Activated CD8-positive, alpha-beta memory T cell treated with anti-CD3 and anti-CD28 coated beads for 1 hour (primary cell): ENCODE measurements at places on chromosomes 11 and 22.

DNA sequence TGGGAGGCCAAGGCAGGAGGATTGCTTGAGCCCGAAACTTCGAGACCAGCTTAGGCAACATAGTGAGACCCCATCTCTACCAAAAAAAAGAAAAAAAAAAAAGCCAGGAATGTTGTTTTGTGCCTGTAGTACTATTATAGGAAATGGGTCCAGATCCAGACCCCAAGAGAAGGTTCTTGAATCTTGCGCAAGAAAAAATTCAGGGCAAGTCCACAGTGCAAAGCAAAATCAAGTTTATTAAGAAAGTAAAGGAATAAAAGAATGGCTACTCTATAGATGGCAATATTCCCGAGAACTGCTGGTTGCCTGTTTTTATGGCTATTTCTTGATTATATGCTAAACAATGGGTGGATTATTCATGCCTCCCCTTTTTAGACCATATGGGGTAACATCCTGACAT, 51.2 kb upstream of the RDX start:
- no peak for DNase-seq

- DNase-seq, result no peak
These were observed 58.3 kb downstream of the HSD17B12 start for GRCh38 chr11:43738600-43739409.

DNA sequence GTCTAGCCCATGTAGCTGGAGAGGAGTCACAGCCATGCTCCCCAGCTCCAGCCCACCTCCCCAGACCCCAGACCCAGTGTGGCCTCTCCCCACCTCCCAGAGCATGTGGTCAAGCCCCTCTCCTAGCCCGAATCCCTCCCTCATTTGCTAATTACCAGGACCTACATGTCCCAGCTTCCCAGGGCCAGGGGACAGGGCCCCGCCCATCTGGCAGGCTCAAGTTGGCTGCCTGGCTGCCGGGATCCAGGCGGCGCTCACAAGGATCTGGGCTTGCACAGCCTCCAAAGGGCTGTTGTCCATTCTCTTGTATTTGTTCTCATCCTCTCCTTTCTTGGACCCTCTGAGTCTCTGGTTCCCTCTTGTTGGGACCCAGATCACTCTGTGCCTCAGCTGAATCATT, 4.6 kb upstream of the MIF start:
- no peak for DNase-seq

- DNase-seq, result no peak
These were observed 74.3 kb downstream of the DHCR7 start for GRCh38 chr11:71373791-71374454.

DNA sequence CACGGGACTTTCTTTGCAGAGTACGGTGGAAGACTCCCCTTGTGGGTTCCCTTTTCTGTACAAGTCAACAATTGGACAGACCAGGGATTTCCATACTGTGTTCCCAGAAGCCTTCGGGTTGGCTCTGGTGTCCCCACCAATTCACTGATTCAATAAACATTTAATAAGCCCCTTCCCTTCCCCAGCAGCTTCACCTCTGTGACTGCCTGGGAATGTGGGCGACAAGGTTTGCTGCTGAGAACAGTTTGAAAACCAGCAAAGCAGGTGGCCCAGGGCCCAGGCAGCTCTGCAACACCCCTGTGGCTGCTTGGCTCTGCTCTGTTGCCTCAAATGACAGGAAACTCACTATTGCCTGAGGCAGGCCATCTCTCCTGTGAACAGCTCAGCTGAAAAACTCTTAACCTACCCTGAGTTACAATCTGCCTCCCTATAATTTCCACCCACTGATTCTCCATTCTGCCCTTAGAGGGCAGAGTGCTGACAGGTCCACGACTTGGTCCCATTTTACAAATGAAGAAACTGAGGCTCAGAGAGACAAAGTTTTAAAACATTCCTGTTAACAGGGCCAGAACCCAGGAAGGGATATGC, 10.4 kb downstream of the ADORA2A start:
- no peak for DNase-seq

- DNase-seq, result no peak
These were observed 12.3 kb downstream of the KCTD14 start for GRCh38 chr11:78010755-78011154.

- DNase-seq, result no peak
These were observed 2.9 kb upstream of the SGSM1 start for GRCh38 chr22:24803064-24803542.

GRCh38 chr11:65766535-65766934, 14.2 kb downstream of the AP5B1 start:
- no peak for DNase-seq

DNA sequence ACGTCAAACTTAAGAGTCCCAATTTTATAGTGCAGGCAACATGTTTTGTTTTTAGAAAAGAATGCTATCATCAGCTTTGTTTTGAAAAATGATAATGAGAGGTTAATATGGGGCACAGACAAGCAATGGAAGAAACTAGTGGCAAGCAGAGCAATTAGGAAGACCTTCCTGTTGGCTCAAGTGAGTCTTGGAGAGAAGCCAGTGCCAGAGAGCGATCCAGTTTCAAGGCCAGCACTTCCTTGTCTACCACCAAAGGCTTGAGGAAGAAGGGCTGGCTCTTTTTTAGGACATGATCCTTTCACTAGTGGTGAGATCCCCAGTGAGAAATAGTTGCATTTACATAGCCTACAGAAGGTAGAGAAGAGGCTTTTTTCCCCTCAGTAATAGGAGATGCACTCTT, 1340.7 kb downstream of the LRRC4C start:
- no peak for DNase-seq

DNA sequence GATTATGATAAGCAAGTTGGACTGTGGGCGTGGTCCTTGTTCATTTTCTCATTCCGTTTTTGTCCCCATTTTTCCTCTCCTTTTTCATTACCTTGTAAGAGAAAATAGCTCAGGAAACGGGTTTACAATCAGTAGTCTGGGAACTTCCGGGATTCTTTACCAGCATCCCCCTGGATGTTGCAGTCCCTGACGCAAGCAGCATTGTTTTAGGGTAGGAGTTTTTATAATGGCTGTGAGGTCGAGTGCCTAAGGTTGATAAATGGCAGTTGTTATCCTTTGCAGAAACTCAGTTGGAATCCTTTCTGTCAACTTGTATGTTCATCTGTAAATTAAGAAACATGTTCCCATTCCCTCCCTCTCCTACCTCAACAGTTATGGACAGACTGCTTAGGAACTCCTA, 68.3 kb downstream of the ARHGEF12 start:
- DNase-seq, result no peak

DNA sequence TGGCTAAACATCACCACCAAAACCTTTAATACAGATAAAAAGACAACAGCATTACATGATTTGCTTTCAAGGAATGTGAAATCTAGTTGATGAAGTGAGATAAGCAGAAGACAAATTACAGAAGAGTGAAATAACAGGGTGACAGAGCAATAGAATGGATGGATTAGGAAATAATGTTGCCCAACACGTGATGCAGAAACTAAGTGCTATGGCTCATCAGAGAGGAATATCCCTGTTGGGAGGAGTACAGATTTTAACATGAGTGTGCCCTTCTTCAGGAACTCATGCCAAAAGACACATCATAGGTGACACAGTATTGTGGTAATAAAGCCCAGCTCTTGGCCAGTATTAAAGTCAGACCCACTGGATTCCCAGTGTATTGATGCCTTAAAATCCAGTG, 176.6 kb upstream of the RAG2 start:
- DNase-seq, result no peak

DNA sequence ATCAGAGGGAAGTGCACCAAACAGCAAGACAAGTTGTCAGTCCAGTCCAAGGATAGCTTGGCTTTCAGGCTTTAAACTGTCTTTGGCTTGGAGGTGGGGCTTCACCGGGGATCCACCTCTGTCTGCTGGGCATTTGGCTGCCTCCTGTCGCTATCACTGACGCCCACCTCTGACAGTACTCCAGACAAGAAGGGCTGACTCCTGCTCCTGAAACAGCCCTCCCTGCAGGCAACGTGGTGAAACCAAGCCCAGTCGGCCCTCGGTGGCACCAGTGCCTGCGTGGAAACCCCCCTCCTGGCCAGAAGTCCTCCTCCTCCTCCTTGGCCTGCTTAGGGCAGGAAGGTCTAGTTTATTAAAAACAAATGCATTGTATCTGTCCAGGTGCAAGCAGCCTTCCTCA, 16.9 kb downstream of the DHCR7 start:
- no peak for DNase-seq

GRCh38 chr22:19815093-19815822, 39.4 kb downstream of the GNB1L start:
- DNase-seq, result no peak

DNA sequence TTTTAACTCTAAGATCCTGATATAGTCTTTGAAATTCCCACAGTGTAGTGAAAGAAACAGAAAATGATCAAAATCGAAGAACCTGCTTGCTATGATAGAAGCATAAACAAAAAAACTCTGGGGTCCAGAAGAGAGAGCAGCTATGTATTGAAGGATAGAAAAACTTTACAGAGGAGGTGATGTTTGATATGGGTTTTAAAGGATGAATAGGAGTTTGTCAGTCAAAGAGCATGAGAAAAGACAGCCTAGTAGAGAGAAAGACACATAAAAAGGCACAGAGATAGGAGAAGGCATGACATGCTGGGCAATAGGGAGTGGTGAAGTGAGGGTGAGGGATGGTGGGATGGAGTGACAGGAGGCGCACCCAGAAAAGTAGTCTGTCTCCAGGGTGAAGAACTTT, 168.0 kb downstream of the INSC start:
- DNase-seq, result no peak

DNA sequence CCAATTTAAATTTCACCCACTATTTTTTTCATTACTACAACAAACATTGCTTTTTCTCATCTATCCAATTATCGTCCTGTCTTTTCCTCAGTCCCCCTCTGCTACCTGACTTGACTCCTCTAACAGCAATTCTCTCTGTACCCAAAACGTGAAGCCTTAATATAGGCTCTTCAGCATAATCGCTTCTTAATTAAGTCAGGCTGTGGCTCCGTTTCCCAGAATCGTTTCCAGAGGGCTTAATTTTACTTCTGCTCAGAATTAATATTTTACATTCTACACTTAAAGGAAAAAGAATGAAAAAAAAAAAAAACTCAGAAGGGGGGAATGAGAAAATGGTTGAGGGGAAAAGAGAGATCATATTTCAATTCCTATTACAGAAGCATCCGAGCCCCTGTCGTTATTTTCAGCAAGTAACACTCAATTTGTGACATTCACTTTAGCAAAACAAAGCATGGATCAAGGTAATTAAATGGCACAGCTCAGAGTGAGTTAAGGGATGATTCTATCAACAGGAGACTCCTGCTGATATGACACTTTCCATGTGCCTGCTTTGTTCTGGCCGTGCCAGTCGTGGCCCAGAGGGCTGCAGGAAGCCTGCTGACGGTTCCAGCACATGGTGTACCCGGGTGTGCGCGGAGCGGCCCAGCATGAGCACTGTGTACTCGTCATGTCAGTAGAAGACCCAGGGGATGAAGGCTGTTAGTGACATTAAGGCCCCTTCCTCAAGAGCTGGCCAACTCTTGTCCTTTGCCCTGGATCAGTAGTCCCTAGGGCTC, 272.5 kb downstream of the NTM start:
- no peak for DNase-seq

DNA sequence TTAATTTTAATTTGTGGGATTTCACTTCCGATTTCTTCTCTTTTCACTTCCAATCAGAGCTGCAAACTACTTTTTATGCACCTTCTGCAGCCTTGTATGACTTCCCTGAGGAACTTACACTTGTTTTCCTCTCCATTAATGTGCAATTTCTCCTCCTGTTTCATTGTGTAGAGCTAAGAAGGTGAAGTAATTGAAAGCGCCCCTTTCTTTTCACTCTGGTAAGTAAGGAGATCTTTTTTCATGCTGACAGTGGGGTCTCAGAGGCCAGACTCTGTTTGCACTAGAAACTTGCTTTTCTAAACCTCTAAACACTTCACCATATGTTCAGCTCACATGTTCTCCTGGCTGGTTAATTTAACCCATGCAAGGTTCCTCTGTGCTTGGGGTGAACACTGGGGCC, 117.0 kb downstream of the FANCF start:
- DNase-seq, result no peak

- DNase-seq, result no peak
These were observed 173.3 kb downstream of the GRIA4 start for GRCh38 chr11:105783216-105783615.

- no peak for DNase-seq
These were observed 20.5 kb downstream of the ATP6V1E1 start for GRCh38 chr22:17607891-17608521.

DNA sequence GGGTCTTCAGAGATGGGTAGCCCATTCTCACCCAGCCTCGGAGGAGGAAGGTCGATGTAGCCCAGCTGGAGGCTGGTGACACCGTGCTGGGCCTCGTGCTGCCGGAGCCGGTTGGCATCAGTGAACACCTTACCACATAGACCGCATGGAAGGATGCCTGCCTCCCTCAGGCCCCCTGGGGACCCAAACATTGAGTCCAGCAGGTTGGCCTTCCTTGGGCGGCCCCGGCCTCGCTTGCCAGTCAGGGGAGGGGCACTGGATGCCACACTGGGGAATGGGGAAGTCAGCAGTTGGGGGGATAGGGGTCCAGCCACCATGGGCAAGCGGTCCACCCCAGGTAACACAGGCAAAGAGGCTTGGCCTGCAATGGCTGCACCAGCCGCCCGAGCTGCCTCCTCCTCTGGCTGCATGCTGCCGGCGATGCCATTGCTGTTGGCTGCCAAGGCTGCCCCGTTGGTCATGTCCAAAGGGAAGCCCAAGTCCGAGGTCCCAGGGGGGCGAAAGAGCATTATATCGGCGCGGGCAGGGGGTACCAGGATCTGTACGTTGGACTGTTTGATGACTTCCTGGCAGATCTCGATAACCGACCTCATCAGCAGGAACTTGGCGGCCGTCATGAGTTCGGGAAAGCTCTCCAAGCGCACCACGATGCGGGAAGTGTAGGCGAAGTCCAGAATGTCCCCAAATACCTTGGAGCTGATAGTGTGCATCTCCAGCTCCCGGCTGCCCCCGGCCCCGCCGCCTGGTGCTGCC, 1.4 kb downstream of the PATZ1 start:
- DNase-seq, result no peak

- DNase-seq, result no peak
These were observed 4.2 kb upstream of the RAC2 start for GRCh38 chr22:37248251-37248650.

- DNase-seq, result no peak
These were observed 1.2 kb upstream of the MICALL1 start for GRCh38 chr22:37904572-37905533.

DNA sequence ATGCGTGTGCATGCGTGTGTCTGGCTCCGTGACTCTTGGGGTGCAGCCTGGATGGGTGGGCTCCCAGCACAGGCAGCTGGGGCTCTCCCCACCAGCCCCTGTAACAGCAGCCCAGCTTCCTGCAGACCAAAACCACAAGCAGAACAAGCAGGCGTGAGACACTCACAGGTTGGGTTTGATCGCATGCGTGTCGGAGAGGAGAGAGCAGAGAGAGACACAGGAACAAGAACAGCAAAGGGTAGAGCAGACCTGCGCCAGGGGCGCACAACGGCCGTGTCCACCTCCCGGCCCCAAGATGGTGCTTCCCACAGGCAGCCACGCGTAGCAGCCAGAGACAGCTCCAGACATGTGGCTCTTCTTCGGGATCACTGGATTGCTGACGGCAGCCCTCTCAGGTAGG, at the start of gene CD6:
CD6 (plus strand) TSS at position 161 of the 400 bp plus-strand sequence; CDS start at position 347, 186 bp downstream.
- peak; percentile 33 for DNase-seq

GRCh38 chr11:80320765-80321164, 879.9 kb upstream of the TENM4 start:
- DNase-seq, result no peak

- no peak for DNase-seq
These were observed 133.1 kb upstream of the HSD17B12 start for GRCh38 chr11:43547430-43547831.
